Breast epithelium (tissue), 4 donors: ENCODE measurements at places on chromosomes 12 and 14. TPM values are rescaled to one million over a fixed set of nuclear protein-coding genes. Genes with fewer than 3 reads are reported as not detected.
A peak's percentile ranks its signal among the peaks of the same experiment; 100 is the strongest.

DNA sequence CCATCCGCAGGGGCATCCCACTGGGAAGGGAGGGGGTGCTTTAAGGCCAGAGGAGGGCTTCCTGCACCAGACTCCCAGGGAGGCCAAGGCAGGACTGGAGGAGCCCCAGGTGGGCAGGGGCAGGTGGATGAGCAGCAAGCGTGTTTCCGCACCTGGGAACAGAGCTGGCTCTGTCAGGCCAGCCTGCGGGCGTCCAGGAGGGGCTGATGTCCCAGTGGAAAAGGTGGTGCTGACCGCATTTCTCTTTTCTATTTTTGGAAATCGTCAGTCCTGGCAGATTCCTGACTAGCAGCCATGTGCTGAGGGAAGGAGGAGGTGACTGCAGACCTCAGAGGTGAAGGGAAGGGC, 27.2 kb downstream of the CHGA start:
- DNase-seq: no peak

Gene FOXA1
- 0.32 TPM for total RNA-seq

DNA sequence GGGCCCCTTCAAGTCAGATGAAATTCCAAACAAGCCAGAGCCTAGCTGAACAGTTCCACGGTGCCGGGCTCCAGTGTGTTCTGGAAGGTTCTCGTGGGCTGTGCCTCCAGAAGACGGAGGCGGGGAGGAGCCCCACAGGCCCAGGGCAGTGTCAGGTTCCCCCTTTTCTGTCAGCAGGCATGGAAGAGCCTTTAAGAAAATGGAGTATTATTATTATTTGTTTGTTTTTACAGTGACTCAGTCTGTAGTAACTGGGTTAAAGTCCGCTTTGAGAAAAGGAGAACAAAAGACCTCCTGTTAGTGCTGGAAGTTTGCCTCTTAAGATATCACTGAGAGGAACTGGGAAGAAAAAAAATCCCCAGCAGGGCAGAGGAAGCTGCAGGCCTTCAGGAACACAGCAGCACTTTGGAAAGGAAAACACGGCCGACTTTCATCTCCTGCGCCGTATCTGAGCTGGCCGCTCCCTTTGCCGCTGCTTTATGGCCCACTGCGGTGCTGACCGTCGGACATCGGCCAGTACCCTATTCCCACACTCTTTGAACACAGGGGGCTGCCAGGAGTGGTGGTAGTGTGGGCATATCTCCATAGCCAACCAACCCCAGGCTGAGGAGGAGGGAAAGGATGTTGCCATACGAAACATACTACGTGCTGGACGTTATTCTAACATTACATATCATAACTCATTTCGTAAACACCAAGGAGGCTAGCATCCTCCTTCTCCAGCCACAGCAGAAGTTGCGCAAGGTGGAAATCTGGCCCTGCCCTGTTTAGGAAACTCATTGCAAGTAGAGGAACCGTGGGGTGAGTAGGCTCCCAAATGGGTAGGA, 194.0 kb downstream of the ZFP36L1 start:
- peak; percentile 62 for DNase-seq

Gene ABCC9
- total RNA-seq: 52.0 TPM

Gene IAPP
- total RNA-seq: not detected

Gene SYT1
- 2.3 TPM for total RNA-seq

DNA sequence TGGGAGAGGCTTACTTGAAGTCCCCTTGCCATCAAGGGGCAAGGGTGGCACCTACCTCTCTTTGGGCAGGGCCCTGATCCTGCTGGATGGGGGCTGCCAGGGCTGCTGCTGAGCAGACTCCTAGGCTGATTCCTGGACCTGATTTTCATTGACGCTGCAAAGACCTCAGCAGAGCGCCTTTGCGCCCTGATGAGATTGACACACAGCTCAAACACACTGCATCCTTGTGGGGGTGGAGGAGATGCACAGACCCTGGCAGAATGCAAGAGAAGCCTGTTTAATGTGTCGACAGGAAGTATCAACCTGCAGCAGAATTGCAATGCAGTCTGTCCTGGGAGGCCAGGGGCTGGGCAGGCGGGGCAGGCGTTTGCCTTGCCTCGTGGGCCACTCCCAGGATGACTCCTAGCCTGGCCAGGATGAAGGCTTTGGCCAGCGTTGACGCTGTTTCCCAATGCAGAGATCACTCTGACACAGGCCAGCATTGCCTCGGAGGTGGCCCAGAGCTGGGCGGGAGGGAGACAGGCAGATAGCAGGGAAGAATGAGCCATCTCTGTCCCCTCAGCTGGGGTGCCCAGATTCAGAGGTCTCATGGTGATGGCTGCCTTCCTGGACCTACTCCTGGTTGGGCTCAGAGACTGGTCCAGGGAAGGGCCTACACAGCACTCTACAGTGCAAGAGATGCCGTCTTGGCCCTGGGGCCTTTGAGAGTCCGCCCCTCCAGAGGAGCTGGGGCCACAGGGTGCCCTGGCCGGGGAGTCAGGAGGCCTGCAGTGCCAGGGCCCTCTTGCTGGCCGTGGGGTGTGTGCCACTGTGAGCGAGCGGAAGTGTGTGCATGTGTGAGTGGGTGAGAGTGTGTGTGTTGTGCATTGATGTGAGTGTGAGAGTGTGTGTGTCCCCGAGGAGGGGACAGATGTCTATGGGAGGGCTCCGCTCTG, 108.3 kb downstream of the KIF26A start:
- DNase-seq: no peak

DNA sequence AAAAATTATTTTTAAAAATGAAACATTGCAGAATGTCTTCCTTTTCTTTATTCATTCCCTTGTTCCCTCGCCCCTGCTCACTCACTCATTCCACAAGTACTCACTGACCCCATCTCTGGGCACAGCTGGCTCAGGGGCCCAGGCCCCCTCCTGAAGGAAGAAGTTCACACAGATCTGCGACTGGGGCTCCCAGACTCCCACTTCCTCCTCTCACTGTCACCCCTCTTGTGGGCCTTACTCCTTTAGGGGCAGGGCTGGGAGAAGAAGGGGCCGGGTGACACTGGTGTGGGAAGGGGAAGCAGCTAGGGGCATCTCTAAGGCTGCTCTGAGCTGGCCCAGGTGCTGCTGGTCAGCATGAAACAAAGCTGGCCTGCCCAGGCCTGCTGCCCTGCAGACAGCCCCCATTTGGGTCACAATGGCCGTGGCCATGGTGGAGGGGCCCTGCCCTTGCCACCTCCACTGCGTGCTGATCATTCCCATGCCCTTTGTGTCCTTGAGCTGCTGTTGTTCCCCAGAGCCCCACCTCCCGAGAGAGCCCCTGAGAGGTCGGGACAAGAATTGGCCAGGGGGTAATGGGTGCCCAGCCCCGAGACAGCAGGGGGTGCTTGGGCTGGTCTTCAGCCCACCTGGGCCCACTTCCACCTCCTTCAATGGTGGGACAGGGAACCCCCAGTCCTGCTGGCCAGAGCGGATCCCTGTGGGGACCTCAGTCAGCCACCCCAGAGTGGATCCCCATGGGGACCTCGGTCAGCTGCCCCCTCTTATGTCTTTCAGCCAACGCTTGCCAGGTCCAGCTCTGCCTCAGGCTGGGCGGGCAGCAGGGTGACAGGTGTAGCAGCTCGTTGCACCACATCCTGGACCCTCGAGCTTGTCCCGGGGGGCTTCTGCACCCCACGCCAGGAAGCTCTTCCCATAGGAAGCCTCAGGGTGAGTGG, 212.4 kb upstream of the C14orf180 start:
- DNase-seq: no peak

DNA sequence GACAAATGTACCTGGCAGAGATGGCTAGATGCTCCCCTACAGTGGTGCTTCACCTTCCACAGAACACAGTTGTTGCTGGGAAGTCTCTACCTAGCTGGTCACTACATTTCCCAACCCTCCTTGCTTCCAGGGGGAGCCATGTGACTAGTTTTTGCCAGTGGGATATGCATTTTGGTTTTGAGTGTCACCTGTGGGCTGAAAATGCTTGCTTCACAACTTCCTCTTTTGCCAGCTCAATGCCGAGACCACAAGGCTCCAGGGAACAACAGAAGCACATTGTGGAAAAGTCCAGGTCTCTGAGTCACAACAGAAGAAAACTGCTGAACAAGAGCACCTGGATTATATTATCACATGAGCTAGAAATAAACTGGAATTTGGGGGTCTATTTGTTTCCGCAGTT, 48.5 kb upstream of the ARHGAP5 start:
- DNase-seq: no peak

Gene CIROP
- not detected for total RNA-seq

- no peak for DNase-seq
Observed at GRCh38 chr14:22657861-22658260, 13.7 kb upstream of the OR6J1 start.

GRCh38 chr12:50110762-50111351, 1.2 kb upstream of the COX14 start:
- peak; percentile 60 for DNase-seq

DNA sequence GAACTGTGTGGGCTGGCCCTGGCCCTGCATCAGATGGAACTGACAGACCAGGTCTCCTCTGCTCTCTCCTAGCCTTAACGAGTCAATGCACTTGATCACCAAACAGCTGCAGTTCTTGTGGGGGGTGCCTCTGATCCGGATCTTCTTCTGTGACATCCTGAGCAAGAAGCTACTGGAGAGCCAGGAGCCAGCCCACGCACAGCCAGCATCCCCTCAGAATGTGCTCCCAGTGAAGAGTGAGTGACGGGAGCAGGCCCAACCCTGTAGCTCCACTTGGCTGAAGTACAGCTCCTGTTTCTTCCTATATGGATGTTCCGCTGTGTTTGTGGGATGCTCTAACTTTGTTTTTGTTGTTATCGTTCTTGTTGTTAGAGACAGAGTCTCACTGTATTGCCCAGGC, 23.9 kb downstream of the UBE3B start:
- DNase-seq: no peak

GRCh38 chr12:71760471-71760870, 5.8 kb downstream of the RAB21 start:
- DNase-seq: no peak

DNA sequence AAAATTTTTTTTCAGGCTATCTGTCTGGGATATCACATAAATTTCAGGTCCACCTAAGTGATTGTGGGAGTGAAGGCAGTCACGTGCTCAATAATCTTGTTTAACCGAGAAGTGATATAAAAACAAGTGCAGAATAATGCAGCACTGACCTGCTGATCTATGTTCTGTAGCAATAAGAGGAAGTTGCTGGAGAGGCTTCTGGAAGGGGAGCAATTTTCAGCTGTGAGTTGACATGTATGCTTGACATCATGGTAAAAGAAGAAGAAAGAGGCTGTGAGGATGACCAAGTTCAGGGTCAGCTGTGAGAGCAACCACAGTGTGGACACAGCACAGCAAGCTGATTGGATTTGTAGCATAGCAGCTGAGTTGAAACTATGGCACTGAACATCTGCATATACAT, 172.0 kb upstream of the PELI2 start:
- DNase-seq: no peak

Gene MYF6
- not detected for total RNA-seq

DNA sequence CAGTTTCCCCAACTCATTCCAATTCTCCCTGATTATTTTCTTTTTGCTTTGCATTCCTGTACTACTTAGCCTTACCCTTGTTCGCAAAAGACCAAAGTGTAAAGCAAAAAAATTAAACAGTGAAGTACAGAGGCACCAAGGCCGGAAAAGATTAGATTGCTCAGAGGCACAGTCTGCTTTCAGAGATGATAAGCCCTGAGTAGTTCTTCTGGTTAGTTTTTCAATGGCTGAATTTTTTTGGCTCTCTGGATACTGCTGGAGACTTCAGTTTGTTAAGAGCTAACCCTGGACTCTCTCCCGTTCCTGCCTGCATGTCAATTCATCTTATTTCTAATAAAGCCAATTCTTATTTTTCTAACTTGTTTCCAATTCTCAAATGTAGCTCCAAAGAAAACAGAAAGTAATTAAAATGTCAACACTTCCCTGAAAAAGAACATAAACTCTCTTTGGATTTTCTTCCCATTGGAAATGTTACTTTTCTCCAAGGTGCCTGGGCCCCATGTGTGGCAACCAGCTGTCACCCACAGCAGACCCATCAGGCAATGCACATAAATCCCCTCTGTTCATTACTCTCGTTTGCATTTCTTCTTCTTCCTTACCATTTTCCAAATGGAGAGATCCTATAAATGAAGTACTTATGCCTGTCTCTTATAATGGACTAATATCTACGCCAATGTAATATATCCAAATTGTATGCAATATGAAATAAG, 142.8 kb downstream of the BTG1 start:
- no peak for DNase-seq

Gene MIP
- total RNA-seq: not detected

Gene HCAR2
- 10.8 TPM for total RNA-seq

GRCh38 chr14:88791252-88791621, 1.5 kb downstream of the EML5 start:
- no peak for DNase-seq

DNA sequence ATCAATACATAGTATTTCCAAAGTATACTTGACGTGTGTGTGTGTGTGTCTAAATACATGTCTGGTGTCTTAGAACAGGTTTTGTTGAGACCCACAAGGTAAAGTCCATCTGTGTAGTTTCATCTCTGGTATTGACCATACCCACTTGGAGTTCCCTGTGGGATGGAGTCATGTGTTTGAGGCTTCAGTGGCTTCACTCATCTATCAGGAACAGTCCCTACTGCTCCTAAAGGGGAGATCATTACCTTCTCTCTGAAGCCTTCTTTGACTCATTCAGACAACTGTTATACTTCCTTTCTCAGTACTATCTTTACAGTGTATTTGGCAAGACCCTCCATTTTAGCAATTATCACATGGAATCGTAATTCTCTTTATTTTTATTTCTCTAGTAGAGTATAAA, 14.2 kb downstream of the RAB21 start:
- DNase-seq: no peak

Gene TAS2R7
- not detected for total RNA-seq

GRCh38 chr12:77629141-77629540, 201.6 kb upstream of the NAV3 start:
- no peak for DNase-seq

GRCh38 chr14:106417224-106418049, 891.1 kb downstream of the TMEM121 start:
- no peak for DNase-seq

Gene LHX5
- not detected for total RNA-seq

DNA sequence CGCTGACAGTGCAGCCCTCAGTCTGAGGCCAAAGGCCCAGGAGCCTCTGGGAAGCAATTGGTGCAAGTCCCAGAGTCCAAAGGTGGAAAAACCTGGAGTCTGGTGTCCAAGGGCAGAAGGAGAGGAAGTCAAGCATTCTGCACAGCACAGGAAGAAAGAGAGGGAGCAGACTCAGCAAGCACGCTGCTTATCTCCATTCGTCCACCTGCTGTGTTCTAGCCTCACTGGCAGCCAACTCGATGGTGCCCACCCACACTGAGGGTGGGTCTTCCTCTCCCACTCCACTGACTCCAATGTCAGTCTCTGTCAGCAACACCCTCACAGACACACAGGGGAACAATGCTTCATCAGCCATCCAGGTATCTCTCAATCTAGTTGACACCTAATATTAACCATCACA, 38.8 kb downstream of the HELB start:
- DNase-seq: no peak

Gene P2RX7
- 3.8 TPM for total RNA-seq

DNA sequence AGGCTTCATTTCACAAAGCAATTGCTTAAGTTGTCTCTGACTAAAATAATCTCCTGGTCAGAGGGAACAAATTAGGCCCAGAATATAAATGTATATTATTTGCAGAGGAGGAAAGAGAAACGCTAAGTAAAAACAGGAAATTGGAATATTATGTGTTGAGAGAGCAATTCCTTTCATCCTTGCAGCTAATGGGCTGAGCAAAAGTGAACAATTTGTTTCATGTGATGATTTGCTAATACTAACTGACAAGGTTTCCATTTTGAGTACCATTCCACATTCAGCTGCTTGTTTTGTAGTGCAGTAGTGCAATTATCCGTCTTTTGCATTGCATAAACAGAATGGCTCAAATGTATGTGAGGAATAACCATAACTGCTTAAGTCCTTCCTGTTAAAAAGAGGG, 103.2 kb downstream of the TPH2 start:
- no peak for DNase-seq

GRCh38 chr12:115577401-115577800, 700.1 kb downstream of the MED13L start:
- DNase-seq: no peak
